NCI-H1092 treated with DMSO at 0.1 percent for 48 hours (cell line): ENCODE measurements at places on chromosomes 5 and 9.

DNA sequence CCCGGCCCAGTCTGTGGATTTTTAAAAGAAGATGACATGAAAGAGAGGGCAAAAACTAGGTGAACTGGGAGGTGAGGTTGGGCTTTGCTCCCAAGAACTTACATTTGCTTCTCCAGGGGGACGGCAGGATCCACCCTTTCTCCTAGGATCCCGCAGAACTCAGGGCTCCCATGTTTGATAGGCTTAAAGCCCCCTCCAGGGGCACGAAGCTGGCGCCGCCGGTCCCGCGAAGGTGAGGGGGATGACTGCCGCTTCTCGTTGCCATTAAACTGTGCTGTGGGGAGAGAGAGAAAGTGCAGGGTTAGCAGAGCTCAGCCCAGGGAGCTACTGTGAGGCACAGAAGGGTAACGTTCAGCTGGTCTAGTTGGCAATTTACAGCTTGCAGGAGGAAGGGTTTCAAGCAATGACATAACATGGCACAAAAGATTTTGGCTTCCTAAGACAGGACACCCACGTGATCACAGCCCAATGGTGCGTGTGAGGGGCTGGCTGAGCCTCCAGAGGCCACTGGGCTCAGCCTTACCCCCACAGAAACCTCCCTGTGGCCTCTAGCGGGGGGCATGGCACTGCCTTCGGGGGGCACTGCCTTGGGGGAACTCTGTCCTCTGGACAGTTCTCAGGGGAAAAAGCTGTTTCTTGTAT lies 52.0 kb upstream of the SLC25A51 start:
- no peak for DNase-seq

- DNase-seq = no peak
Measured at GRCh38 chr5:161483721-161484120, 62.8 kb downstream of the GABRB2 start.

DNA sequence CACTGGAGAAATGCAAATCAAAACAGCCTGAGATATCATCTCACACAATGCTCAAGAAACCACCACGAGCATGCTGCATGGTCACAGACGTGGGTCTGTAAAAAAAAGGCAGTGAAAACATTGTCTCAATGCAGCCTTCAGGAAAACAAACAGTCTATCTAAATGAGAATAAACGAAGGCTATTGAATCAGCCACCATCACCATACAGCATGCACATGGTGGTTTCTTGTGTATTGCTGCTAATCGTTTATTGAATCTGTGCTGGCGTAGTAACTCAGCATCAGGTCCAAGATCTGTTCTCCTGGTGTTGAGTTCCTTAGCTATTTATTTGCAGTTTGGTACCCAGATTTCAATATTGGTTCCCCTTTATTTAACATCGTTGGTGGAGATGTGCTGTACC lies 1115.0 kb downstream of the CDH18 start:
- no peak for DNase-seq

DNA sequence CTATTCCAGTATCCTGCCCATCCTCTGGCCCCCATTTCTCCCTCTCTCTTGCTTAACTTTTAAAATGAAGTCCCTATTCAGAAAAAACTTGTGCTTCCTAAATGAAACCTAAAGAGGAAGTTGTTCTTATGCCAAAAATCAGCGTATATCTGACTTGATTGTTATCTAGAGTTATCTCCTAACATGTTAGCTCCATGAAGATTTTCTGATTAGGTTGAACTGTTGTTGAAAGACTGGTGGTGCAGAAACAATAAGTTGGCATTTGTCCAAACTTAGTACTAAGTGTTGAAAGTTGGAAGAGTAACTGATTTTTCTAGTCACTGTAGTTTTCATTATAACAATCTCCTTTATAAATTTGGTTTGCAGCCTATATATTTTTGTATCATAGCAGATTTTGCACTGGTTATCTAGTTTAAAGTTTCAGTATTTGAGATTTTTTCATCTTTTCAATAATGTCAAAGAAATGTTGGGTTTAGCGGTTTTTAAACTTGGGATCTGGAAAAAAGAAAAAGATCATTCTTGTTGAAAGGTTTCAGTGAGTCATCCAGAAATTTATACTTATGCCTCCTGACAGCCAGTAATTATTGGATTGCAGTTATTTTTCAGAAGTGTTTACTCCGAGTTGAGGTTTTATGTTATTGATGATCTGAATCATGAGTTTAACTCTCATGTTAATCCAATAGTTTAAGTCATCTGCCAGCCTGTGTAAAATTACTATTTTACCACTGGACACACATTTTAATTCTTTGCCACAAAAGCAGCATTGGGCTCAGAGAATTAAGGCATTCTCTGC lies 60.6 kb downstream of the PAM start:
- no peak for DNase-seq

DNA sequence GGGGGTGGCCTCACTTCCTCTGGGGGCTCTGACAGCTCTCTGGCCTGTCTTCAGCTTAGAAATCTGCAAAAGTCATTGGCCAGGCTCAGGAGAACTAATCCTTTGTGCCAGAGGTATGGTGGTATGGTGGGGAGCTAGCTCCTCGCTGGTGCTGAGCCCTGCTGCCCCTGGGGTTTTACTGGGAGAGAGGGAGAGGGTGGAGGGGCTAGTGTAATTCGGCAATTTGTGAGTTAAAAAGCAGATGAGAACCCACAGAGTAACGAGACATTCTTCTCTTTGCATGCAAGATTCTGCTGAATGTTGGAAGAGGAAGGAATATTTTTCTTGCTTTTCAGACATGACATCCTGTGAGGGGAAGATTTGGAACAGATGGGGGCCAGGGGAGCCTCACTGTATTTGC lies 65.5 kb upstream of the SPRY4 start:
- no peak for DNase-seq

DNA sequence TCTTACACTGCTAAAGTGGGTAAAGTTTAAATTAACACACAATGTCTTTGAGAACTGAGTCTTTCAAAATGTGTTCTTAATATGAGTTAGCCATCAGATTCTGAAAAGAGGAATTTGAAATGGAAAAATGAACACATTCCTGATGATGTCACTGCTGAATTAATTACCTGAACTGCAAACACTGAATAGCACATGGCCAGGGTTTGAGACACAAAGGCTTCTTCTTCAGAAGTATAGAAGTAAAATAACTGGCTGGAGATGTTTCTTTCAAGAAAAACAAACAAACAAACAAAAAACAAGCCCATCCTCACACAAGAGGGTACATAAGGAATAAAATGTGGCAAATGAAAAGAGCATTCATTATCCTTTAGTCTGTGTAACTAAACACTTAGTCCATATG lies 7.1 kb downstream of the GLIS3 start:
- DNase-seq = no peak

DNA sequence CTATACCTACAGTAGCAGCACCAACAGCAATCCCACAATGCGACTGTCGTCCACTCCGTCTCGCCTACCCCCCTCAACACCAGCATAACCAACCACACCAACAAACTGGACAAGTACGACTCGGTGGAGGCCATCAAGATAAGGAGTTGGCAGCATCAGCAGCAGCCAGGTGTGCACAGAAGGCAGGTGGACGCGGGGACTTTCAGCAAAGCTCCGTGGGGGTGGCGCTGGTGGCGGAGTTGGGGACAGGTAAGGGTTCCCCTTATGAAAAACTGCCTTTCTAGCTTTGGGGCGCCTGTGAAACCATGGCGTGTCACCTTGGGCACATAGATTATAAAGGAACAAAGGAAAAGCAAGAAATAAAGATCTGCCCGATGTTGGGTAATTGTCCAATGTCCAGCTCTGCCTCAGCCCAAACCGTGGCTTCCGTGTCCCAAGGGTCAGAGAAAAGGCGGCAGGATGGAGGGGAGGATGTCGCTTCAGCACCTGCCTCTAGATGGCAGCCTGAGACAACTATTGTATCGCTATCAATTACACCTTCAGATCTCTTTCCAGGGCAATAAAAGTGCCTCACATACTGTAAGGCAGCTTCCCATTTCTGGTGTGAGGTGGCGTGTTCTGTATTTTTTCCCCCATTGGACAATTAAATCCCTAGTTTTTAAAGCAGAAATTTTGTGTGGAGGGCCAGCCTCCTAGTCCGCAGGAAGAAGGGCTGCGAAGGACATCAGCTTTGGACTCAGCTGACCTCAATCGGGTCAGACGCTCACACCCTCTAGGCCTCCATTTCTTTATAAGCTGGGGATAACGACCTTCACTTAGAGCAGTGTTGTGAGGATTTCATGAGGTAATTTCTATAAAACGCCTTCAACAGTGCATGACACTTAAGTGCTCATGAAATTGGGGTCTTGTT lies 58.8 kb downstream of the MTRR start:
- DNase-seq = peak; percentile 73

DNA sequence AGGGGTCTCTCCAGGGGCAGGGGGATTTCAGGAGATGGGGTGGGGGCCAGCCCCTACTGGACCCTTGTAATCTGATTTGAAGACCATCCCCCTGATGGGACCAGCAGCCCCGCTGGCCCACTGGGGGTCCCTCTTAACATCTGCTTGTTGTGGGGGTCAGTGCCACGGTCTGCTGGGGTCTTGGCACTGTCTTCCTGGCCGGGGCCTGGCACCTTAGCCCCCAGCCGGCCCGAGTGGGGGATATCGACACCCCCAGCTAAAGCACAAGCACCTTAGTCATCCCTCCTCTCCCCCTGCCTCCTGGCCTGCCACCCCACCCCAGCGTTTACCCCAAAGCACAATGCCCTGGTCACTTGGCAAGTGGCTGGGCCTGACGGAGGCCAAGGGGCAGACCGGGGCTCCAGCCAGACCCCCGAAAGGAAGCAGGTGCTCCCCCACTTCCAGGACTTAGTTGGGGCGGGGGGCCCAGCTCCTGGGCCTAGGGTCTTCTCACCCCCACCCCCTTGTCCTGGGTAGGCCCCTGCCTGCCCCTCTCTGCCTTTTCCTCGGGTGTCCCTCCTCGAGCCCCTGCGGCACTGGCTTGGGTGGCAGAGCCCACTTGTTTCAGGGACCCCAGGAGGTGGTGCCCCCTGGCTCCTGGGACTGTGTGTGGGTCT lies 1.4 kb upstream of the NFX1 start:
- DNase-seq = no peak

DNA sequence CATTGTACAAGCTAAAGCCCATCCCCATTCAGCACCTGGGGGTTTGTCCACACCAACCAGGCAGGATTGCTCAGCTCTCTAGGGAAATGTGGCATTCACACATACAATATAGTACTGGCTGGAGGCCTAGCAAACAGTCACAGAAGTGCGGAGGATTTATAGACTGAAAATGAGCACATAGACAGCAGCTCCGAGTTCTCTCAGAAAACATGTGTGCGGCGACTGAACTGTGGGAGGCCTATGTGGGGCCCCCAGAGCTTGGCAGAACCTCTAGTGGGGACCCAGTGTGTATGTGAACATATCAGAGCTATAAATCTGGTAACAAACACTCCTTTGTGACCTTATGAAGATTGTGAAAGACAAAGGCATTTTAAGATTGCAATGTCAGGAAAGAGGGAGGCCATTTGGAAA lies 431.1 kb downstream of the DTWD2 start:
- no peak for DNase-seq

DNA sequence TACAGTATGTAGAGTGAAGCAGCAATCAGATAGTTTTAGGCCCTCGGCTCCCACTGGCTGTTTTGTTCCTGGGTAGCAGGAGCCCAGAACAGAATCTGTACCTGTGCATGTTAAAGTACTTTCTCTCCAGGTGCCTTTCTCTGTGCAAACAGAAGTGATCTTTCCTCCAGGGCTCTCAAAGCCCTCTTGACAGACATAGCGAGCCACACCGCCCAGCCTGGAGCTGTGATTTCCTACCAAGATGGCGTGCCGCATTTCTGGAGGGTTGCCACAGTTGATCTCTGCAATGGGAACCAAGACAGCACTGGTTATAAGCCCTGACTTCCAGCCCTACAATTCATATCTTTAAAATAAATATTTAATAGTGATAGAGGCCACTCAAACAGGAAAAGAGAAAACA lies 50.9 kb downstream of the SUSD1 start:
- DNase-seq = no peak

- DNase-seq = no peak
Measured at GRCh38 chr9:113624721-113625120, 161.2 kb downstream of the RGS3 start.

DNA sequence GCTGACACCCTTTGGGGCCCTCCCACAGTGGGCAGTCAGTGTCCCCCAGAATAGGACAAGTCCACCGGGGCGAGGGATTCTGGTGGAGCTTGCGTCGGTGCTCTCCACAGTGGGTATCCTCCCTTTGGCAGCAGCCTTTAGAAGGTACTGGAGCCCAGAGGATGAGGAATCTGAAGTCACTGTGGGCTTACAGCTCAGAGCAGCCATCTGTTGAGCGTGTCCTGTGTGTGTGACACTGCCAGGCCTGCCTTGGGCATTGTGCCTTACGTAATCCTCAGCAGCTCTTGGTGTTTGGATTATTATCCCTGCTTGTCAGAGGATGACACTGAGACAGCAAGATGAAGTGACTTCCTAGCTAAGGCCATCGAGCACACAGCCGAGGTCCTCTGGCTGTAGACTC lies 12.6 kb downstream of the URM1 start:
- DNase-seq = peak; percentile 35

- no peak for DNase-seq
Measured at GRCh38 chr5:171315386-171315891, 6.4 kb downstream of the TLX3 start.
